GM12891 (cell line): ENCODE measurements at places on chromosomes 3 and 15.

DNA sequence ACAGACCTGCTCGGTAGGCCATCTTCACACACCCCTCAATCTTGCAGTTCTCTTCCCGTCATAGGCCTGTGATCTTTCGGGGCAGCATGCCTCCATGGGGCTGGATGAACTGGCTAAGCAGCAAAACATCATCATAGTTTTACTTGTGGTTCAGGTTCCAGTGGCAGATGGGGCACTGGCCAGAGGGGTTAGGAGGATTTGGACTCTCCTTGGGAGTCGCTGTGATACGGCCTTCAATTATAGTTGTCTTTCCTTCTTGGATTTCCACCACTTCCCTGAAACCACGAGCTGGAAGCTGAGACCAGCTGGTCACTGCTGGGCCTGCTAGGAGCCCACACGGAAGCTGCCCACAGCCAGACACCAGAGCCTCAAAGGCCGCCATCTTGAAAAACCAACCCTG lies 15.7 kb downstream of the ZNF589 start:
- DNase-seq, result no peak

DNA sequence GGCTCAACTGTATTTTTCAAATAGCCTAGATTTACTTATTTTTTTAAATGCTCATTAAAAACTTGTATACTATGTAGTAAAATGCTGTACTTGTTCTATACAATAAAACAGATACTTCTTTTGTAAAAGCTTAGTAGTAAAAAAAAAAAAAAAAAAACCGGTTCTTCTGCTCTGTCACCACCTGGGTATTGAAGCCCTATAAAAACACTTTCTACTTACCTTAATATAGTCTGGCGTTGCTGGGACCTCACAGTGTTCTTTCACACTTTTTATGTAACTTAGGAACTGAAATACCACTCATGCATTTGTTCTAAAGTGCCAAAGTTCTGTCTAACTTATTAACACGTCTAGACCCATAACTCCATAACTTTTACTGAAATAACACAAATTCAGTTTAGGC lies 61.4 kb downstream of the TASOR start:
- DNase-seq, result no peak

DNA sequence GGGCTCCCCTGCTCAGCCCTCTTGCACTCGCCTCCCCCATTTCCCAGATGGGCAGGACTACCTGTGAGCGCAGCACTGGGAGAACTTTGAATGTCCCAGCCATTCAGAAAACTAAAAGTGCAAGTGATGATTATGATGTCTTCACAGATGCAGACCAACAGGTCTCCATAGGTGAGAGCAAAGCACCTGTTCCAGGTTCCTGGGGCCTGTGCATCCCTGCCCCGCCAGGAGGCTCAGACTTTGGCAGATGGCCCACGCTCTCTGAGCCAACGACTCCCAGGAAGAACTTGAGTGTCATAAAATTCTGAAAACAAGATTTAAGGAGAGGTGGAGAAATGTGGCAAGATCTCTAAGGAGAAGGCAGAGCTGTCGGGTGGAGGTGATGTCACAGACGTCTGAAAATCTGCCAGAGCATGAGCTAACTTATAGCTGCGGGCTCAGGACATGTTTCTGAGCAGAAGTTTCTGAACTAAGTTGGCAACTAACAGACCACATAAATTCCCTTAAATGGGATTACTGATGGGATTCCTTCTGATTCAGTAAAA lies 110.8 kb upstream of the IGF1R start:
- no peak for DNase-seq

DNA sequence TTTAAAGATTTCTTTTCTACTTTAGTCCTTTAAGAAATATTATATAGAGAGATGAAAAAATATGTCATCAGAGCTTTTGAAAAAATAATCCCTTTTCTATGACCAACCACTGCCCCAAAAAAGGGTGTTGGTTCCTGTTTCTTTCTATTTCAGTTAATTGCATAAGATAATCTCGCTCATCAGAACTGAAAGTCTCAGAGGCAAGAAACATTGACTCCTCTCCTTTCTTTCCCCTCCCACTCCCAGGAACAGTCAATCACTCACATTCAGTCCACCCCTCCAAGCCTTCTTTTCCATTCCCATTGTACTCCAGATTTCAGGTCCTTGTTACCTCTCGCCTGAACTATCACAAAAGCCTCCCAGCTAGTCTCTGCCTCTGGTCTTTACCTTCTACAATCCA lies 153.7 kb upstream of the ABI3BP start:
- no peak for DNase-seq

GRCh38 chr3:99516936-99517335 lies 121.5 kb upstream of the COL8A1 start:
- no peak for DNase-seq

GRCh38 chr3:68207327-68207726 lies 552.9 kb upstream of the SUCLG2 start:
- DNase-seq, result no peak

DNA sequence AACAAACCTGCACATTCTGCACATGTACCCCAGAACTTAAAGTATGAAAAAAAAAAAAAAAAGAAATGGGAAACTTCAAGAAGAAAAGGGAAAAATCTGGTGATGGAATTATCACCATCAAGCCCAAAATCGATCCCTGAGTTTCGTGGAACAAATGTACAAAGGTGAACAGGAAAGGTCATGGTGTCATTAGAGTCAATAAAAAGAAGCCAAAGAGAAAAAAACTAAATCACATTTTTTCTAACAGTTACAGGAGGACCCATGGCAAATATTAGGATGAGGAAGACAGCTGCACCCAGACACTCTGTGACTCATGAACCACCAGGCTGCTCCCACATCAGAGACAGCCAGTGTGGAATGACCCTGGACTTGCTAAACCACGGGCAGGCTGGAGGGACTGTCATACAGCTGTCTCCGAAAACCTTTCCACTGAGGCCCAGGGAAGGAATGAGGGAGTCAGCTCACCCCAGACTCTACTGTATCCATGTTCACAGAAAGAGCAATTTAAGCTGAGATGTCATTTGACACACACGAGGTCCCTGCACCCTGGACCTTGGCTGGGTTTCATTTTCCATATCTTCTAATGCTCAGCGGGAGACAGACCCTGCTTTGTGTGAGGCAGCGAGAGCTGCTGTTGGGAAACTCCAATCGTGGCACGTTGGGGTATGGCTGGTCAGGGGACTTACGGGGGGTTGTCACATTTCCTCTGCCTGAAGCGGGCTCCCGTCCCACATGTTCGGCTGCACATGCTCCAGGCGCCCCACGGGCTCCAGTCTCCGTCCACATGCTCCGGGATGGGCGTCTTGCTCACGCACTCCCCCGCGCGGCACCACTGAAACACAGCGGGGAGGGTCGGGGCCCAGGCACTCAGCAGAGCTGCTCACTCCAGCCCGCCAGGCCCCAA lies 210.2 kb downstream of the ADAMTS17 start:
- no peak for DNase-seq

GRCh38 chr3:53142986-53143385 lies 12.8 kb upstream of the RFT1 start:
- DNase-seq, result no peak

DNA sequence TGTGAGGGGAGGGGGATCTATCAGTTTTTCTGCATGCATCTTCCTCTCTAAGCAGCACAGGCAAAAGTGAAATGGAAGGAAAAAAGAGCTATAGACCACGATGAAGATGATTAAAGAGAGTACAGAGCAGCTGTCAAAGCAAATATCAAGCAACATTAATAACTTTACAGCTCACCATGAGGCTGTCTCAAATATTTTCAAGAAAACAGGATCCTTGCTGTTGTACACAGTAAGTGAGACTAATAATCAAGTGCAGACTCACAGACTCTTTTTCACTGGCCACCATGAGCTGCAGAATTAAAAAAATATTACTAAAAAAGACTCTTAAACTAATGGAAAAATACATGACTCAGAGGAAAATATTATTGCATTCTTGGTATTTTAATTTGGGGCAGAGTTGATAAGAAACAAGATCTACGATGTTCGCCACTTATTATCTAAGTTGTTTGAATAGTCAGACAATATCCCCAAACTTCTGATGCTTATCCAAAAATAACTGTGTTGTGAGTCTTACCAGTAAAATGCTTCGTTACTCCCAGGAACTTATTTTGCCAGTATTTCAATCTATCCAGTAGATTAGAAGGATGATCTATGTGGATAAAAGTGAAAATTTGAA lies 817.5 kb upstream of the ALCAM start:
- DNase-seq, result no peak

- DNase-seq, result no peak
These were observed 9.3 kb upstream of the HCN4 start for GRCh38 chr15:73378089-73378488.

DNA sequence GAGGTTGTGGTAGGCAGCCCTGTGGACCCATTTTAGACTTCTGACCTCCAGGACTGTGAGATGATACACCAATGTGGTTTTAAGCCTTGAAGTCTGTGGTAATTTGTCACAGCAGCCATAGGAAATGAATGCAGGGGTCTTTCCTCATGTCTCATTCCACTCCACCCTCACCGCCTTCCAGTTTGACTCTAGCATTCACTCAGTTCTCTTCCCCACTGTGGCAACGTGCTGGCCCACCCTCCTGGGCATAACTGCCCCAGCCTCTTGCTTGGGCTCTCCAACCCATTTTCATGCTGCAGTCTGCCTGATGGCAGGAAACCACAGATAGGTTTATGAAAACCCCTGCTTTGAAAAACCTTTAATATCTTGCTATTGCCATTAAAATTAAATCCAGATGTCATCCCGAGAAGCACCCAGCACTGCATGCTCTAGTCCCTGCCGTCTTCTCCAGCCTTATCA lies 7.3 kb upstream of the TRNT1 start:
- DNase-seq, result no peak

GRCh38 chr3:196111939-196112386 lies 30.1 kb upstream of the TFRC start:
- no peak for DNase-seq

DNA sequence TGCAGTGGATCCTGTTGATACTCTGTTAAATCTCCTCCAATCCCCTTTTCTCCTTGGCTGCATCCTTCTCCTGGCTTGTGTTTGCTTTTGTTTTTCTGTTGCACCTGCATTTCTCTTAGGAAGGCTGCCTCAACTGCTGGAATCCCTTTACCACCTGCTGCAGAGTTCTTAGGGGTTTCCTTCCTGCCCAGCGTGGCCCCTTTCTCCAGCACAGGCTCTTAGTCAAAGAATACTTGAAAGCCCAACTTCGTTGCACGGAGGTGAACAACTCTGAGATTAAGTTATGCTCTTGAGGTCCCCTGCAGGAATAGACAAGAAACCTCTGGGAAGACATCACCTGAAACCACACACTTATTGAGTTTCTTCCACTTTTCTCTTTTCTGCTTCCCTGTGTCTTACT lies 121.6 kb upstream of the GRM7 start:
- DNase-seq, result no peak
